ENCODE measurements at places on chromosomes 5 and 9. TPM values are rescaled to one million over a fixed set of nuclear protein-coding genes. Genes with fewer than 3 reads are reported as not detected.

The CBY3 gene
- total RNA-seq, result not detected

The PITX1 gene
- total RNA-seq, result 31.0 TPM

The GFI1B gene
- total RNA-seq, result 0.20 TPM

The KIF2A gene
- total RNA-seq, result 42.9 TPM

- H3K27ac ChIP-seq, result peak overlapping the region; percentile 64
- no peaks in the 10 kb centered on the region for H3K36me3 ChIP-seq
- H3K27me3 ChIP-seq, result no peaks in the 10 kb centered on the region
- peaks cover 17% of the 10 kb centered on the region for H3K4me1 ChIP-seq
- H3K4me3 ChIP-seq, result peak overlapping the region; percentile 70
These were observed 48.2 kb downstream of the DAB2IP start for GRCh38 chr9:121699571-121700164.

DNA sequence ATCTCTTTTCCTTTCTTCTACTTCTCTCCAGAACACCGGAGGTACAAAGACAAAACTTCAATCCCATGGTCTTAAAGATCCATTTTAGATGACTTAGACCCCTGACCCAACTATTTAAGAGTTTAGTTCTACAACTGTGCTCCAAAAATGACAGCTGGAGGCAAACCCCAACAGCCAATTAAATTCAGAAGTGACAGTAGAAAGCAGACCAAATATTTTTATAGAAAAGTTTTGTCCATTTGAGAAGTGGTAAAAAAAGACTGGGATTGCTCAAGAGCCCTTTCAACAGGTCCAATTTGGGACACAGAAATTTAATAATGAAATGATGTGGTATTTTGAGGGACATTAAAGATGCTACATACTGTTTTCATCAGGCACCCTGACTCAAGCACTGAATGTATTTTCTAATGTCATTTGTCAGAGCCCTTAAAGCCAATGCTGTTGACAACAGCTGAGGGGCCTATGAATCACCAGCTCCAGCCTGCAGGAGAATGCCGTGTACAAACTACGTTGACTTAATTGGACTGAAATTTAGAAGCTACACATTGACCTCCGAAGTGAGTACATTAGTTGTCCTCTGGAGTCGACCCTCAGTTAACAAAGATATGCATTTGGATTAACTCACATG, 147.5 kb upstream of the PIK3R1 start:
- H3K27ac ChIP-seq, result no peak overlapping the region
- H3K4me1 ChIP-seq, result no peaks in the 10 kb centered on the region
- H3K27me3 ChIP-seq, result no peaks in the 10 kb centered on the region
- DNase-seq, result no peak
- no peak overlapping the region for H3K4me3 ChIP-seq

- H3K27me3 ChIP-seq, result no peaks in the 10 kb centered on the region
- H3K4me3 ChIP-seq, result no peak overlapping the region
- H3K4me1 ChIP-seq, result no peaks in the 10 kb centered on the region
These were observed 32.3 kb upstream of the NRG2 start for GRCh38 chr5:140075371-140075770.

DNA sequence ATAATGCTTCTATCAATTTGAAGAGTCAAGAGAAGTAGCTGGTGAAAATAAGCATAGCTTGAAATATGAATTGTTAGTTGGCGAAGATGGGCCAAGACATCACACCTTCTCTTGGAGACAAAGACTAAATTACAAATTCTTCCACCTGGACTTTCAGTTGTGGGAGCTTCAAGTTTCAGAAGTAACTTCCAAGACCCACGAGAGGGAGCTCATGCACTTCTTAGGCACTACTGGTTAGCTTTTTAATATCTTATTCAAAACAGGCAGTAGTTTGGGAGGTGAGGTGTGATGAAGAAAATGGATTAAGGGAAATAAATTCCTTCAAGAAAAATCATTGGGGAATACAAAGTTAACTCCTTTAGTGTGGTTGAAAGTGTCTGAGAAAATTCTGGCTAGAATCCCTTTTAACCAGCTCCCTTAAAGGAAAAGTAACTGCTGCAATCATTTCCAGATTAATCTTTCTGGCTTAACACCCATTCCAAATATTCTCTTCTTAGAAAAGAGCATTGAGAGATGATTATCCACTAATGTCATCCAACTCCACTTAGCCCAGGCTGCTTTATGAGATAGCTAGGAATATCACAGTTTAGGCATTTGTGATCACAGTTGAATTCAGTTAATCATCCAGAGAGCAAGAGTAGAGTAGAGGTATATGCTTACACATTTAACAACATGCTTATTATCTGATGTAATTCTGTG, 139.5 kb upstream of the DMRTA1 start:
- DNase-seq, result peak; percentile 54
- no peak overlapping the region for H3K27ac ChIP-seq
- no peaks in the 10 kb centered on the region for H3K36me3 ChIP-seq
- H3K27me3 ChIP-seq, result peaks cover 12% of the 10 kb centered on the region
- no peak overlapping the region for H3K4me3 ChIP-seq

GRCh38 chr5:176540476-176540899, 3.3 kb upstream of the RNF44 start:
- H3K4me1 ChIP-seq, result peaks cover 58% of the 10 kb centered on the region
- no peaks in the 10 kb centered on the region for H3K36me3 ChIP-seq
- 0 out of 2 replicates have a peak overlapping the region, but pooled peaks have one; percentile 92 for H3K27ac ChIP-seq
- DNase-seq, result no peak
- H3K4me3 ChIP-seq, result no peak overlapping the region
- H3K27me3 ChIP-seq, result no peaks in the 10 kb centered on the region

- no peaks in the 10 kb centered on the region for H3K36me3 ChIP-seq
- no peak overlapping the region for H3K4me3 ChIP-seq
- H3K27ac ChIP-seq, result no peak overlapping the region
- DNase-seq, result no peak
- no peaks in the 10 kb centered on the region for H3K27me3 ChIP-seq
These were observed 751.2 kb downstream of the BRINP1 start for GRCh38 chr9:118618084-118618483.

DNA sequence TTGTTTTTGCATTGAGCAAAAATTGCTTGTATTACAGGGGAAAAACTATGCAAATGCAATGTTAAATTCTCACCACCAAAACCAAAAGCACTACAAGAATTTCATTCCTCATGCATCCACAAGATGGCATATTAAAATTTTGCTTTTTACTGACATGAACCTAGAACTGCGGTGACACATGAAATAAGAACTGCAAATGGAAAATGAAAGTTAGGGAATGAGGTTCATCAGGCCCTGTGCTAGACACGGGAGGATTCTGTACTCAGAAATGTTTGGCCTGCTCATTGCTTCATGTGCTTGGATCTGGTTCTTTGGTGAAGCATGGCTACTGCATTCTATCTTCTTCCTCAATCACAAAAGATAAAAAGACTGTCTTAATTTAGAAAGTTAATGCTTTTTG, 9.1 kb upstream of the RFK start:
- no peaks in the 10 kb centered on the region for H3K36me3 ChIP-seq
- peak overlapping the region; percentile 15 for H3K4me3 ChIP-seq
- H3K27me3 ChIP-seq, result no peaks in the 10 kb centered on the region
- peak; percentile 42 for DNase-seq

- peaks cover 12% of the 10 kb centered on the region for H3K4me1 ChIP-seq
- H3K27ac ChIP-seq, result no peak overlapping the region
- no peaks in the 10 kb centered on the region for H3K36me3 ChIP-seq
- no peaks in the 10 kb centered on the region for H3K27me3 ChIP-seq
- DNase-seq, result no peak
- no peak overlapping the region for H3K4me3 ChIP-seq
These were observed 19.5 kb upstream of the ARSI start for GRCh38 chr5:150322202-150322601.

- H3K36me3 ChIP-seq, result no peaks in the 10 kb centered on the region
- H3K4me3 ChIP-seq, result no peak overlapping the region
- DNase-seq, result no peak
- no peak overlapping the region for H3K27ac ChIP-seq
- no peaks in the 10 kb centered on the region for H3K4me1 ChIP-seq
These were observed 443.1 kb upstream of the ZNF462 start for GRCh38 chr9:106419829-106420228.

DNA sequence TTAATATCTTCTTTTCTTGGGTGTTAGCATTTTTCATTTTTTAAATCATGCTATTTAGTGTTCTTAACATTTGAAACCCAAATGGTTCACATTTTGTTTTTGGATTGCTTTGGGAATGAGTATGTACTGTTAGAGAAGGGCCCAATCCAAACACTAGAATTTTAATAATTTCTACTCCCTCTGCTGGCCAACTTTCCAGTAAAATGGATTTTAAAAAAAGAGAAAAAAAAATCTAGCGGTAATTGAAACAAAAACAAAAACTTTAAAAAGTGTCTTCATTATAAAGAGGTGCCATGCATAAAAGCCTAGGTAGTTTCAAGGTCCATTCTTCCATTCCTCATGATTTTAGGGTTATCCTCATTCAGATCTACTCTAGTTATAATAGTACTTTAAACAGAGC, 32.1 kb upstream of the RICTOR start:
- no peaks in the 10 kb centered on the region for H3K27me3 ChIP-seq
- H3K27ac ChIP-seq, result no peak overlapping the region
- DNase-seq, result no peak

GRCh38 chr5:82730913-82731312, 346.3 kb downstream of the TMEM167A start:
- no peak overlapping the region for H3K4me3 ChIP-seq
- H3K4me1 ChIP-seq, result peaks cover 9% of the 10 kb centered on the region
- H3K27ac ChIP-seq, result no peak overlapping the region
- no peak for DNase-seq

- H3K27ac ChIP-seq, result no peak overlapping the region
- no peaks in the 10 kb centered on the region for H3K27me3 ChIP-seq
- peaks cover 26% of the 10 kb centered on the region for H3K36me3 ChIP-seq
- DNase-seq, result no peak
These were observed 3.2 kb downstream of the ST6GALNAC4 start for GRCh38 chr9:127913682-127914081.

DNA sequence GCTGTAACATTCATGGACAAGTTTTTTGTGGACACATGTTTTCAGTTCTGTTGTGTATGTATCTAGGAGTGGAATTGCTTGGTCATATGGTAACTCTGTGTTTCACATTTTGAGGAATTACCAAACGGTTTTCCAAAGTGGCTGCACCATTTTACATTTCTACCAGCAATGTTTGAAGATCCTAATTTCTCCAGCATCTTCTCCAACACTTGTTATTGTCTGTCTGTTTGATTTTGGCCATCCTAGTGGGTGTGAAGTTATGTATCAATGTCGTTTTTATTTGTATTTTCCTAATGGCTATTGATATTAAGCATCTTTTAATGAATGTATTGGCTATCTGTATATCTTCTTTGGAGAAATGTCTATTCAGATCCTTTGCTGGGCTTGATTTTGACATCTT, 6.9 kb downstream of the TMEFF1 start:
- H3K27ac ChIP-seq, result no peak overlapping the region
- H3K27me3 ChIP-seq, result no peaks in the 10 kb centered on the region
- H3K4me3 ChIP-seq, result no peak overlapping the region
- no peaks in the 10 kb centered on the region for H3K4me1 ChIP-seq
- H3K36me3 ChIP-seq, result no peaks in the 10 kb centered on the region

GRCh38 chr5:138755084-138755748, 2.0 kb downstream of the CTNNA1 start:
- peak overlapping the region; percentile 95 for H3K4me3 ChIP-seq
- no peaks in the 10 kb centered on the region for H3K27me3 ChIP-seq
- H3K4me1 ChIP-seq, result peaks cover 22% of the 10 kb centered on the region
- DNase-seq, result no peak
- peaks cover 6% of the 10 kb centered on the region for H3K36me3 ChIP-seq

DNA sequence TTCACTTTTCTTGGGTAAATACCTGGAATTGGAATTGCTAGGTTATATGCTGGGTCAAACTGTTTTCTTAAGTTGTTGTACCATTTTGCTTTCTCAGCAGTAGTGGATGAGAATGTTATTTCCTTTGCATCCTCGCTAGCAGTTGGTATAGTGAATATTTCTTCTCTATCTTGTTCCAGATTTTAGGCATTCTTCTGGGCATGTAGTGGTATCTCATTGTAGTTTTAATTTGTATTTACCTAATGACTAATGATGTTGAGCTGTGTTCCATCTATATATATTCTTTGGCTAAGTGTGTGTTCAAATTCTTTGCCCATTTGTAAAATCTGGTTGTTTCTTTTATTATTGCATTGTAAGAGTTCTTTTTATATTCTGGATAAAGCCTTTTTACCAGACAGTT, 333.3 kb downstream of the MAT2B start:
- H3K4me3 ChIP-seq, result no peak overlapping the region
- no peaks in the 10 kb centered on the region for H3K27me3 ChIP-seq
- H3K27ac ChIP-seq, result no peak overlapping the region
- DNase-seq, result no peak
